ENCODE measurements at places on chromosomes 16 and 17.

- no peak for DNase-seq
Observed at GRCh38 chr17:29615048-29615385, 7.7 kb downstream of the CORO6 start.

- no peak for DNase-seq
Observed at GRCh38 chr17:57077000-57077399, 8.0 kb upstream of the AKAP1 start.

DNA sequence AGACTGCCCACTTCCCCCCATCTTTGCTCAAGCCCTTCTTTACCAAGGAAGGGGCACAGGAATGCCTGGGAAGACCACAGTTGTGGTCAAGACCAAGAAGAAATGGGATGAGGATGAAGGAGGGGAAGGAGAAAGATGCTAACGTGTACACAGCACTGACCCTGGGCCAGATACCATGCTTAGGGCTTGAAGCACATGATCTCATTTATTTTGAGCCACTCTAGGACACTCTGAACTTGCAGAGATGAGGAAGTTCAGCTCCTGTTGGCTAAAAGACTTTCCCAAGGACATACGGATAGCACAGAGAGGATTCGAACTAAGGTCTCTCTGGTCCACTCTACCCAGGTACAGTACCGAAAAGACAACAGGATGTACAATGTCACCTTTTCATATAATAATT is 42.6 kb downstream of the PIK3R5 start:
- DNase-seq, result no peak

DNA sequence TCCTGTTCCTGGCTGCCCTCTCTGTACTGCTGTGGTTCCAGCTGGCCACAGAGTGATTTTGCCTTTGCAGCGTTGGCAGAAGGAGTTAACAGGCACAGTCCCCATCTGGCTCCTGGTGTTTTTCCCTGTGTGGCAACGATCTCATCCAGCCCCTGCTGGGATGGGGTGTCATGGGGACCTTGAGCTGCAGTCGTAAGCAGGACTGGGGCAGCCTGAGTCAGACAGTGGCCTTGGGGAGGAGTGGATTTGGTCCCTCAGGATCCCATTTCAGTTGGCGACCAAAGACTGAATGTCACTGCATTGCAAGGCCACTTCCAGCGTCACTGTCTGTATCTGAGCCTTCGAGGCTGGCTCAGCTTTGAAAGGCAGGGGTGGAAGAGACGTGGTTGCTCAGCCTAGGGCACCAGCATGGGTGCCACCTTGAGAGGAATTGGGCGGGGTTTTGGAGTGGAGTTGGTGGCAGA is 11.9 kb downstream of the TMEM94 start:
- DNase-seq, result no peak

Data from stimulated activated CD4-positive, alpha-beta T cell treated with anti-CD3 and anti-CD28 coated beads, Interleukin-4, amount 100 ng/mL, for 1 hour (primary cell).